ENCODE measurements at places on chromosomes 12 and 14. TPM values are rescaled to one million over a fixed set of nuclear protein-coding genes. Genes with fewer than 3 reads are reported as not detected.

The AKT1 gene
- total RNA-seq = 137 TPM

The ART4 gene
- not detected for total RNA-seq

GRCh38 chr12:2646341-2646740, 148.4 kb upstream of the FKBP4 start:
- DNase-seq = no peak
- H3K27me3 ChIP-seq = peaks cover 24% of the 10 kb centered on the region
- peaks cover 13% of the 10 kb centered on the region for H3K4me1 ChIP-seq

DNA sequence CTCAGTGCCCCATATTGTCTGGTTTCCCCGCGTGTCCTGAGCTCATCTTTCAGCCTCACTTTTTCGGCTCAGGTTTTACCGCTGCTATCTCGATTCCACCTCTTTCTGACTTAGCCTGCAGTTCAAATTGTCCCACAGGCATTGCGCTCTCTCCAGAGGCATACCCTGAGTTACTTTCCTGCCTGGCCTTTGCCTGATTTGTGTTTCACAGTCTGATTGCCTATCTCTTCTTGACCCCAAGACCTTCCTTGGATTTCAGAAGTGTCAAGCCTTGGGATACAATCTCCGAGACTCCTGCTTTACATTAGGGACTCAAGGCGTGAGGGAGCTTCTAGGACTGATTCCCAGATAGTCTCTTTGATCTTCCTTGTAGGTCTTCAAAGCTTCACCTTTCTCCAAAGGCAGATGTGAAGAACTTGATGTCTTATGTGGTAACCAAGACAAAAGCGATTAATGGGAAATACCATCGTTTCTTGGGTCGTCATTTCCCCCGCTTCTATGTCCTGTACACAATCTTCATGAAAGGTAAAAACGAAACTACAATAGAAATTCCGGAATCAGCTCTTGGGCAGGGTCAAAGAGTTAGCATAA, 629 bp downstream of the LETMD1 start:
- H3K27ac ChIP-seq = peak overlapping the region; percentile 87
- H3K27me3 ChIP-seq = no peaks in the 10 kb centered on the region
- peak overlapping the region; percentile 95 for H3K4me3 ChIP-seq
- no peak for DNase-seq
- H3K4me1 ChIP-seq = peaks cover 28% of the 10 kb centered on the region

Measured in activated T-helper 1 cell treated with anti-CD3 and anti-CD28 coated beads, Interleukin-12 subunit alpha, Interleukin-12 subunit beta, Interleukin-2, Interleukin-4 antibody, amounts not matched to agents 30 ng/mL and 10 ng/mL and 1 ng/mL, durations not matched to agents 14 hours and 24 hours and 36 hours (primary cell).